Activated CD8-positive, alpha-beta memory T cell treated with anti-CD3 and anti-CD28 coated beads, Interleukin-2, amount 10 ng/mL, durations not matched to agents 7 days and 5 days (primary cell): ENCODE measurements at places on chromosomes 2 and 18. TPM values are rescaled to one million over a fixed set of nuclear protein-coding genes. Genes with fewer than 3 reads are reported as not detected.

DNA sequence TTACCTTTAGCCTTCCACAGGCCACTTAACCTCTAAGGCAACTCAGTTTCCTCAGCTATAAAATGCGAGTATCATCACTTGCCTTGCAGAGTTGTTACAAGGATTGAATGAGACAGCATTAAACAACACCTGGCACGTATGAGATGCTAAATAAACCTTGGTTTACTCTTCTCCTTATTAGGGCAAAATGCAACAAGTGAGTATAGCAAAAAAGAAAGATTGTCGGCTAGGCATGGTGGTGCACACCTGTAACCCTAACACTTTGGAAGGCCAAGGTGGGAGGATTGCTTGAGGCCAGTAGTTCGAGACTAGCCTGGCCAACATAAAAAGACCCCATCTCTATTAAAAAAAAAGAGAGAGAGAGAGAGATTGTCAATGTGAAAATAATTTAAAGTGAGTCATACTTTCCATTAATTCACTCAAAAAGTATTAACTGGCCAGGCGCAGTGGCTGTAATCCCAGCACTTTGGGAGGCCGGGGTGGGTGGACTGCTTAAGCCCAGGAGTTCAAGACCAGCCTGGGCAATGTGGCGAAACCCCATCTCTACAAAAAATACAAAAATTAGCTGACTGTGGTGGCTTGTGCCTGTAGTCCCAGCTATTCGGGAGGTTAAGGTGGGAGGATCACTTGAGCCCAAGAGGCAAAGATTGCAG is 8.0 kb downstream of the ATAD2B start:
- no peak for DNase-seq

- no peak for DNase-seq
Measured at GRCh38 chr18:24136967-24137373, 1.9 kb upstream of the CABYR start.

DNA sequence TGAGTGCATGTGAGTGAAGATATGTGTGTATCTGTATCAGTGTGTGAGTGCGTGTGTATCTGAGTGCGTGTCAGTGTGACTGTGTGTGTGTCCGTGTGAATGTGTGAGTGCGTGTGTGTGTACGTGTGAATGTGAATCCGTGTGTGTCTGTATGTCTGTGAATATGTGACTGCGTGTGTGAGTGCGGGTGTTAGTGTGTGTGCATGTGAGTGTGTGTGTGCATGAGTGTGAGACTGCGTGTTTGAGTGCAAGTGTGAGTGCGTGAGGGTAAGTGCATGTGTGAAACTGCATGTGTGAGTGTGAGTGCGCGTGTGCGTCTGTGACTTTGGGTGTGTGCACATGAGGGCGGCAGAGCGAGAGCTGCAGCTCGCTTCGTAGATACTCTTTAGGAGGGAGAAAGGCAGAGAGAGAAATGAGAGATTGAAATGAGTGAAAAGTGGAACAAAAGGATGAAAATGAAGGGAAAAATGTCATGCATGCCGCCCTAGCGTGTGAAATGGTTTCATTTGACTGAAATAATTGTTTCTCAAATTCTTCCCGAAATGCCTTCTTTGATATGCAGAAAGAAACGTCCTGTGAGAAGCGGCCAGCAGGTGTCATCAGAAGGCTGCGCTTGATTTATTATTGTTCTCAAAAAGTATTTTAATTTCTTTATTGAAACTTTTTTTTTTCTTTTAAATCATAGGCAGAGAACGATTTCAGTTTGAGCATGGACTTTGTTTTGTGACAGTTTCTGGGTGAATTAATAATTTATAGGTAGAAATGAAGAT is 25.6 kb downstream of the ZNF407 start:
- DNase-seq: no peak

- no peak for DNase-seq
Measured at GRCh38 chr2:220320326-220320725, 692.9 kb downstream of the SLC4A3 start.

Gene PXDN
- 2.0 TPM for total RNA-seq
